Vagina (tissue), 2 donors: ENCODE measurements at places on chromosomes 16 and 17.

GRCh38 chr16:59591480-59591879 is 857.4 kb upstream of the GOT2 start:
- DNase-seq = no peak

GRCh38 chr17:76630151-76630550 is 13.4 kb downstream of the ST6GALNAC1 start:
- no peak for DNase-seq

GRCh38 chr17:42784811-42785592 is 4.6 kb downstream of the WNK4 start:
- no peak for DNase-seq

- no peak for DNase-seq
These were observed 91.9 kb downstream of the IRF8 start for GRCh38 chr16:85990861-85991301.

DNA sequence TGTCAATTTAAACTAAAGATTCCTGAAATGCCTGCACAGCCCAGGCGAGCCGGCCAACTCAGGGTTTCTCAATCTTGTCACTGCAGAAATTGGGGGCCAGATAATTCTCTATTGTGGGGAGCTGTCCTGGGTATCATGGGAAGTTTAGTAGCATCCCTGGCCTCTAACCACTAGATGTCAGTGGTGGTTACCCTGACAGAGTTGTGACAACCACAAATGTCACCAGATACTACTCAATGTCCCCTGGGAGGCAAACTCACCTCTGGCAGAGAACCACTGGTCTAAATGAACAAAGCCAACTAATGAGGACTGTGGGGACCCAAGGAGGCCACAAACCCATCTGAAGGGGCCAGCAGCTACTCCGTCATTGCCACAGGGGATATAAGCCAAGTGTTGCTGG is 90.9 kb downstream of the MYH11 start:
- DNase-seq = no peak

GRCh38 chr17:80416940-80417293 is 1.9 kb downstream of the ENDOV start:
- DNase-seq = no peak

- no peak for DNase-seq
These were observed 67.5 kb downstream of the IQCK start for GRCh38 chr16:19785512-19786130.

DNA sequence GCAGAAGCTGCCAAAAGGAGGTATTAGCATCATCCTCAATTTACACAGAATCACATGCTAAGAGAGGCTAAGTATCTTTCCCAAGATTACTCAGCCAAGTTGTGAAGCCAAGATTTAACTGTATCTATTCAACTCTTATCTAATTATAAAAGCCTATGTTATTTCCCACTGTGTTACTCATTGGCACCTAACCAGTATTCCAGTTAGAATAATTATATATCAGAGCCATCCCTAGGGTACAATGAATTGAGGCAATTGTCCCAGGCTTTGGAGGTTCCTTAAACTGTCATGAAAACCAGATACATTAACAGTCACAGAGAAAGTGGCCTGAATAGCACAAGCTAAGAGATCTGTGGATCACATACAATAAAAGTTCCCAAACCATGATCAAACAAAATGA is 10.9 kb upstream of the AMFR start:
- no peak for DNase-seq

- no peak for DNase-seq
These were observed 59.5 kb upstream of the CDC42EP4 start for GRCh38 chr17:73371285-73371684.

- DNase-seq = no peak
These were observed 126.4 kb upstream of the CDH5 start for GRCh38 chr16:66240088-66240487.

DNA sequence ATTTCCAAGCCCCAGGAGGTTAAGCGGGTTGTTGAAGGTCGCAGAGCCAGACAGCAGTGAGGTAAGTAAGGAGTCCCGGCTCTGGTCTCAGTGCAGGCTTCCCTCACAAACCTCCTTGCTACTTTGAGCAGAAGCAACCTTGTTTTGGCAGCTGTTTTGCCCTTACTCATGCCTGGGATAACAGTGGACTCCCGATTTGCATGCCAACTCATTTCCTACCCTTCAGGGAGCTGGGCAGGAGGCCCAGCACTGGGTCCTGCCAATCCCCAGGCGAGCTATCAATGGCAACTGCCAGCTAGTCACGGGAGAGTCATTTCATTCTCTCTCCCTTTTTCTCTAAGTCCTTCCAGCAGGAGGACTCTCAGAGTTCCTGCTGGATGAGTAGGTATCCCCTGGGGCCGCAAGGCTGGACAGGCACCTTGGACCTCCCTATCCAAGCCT is 72.0 kb upstream of the KSR1 start:
- DNase-seq = no peak

GRCh38 chr16:11420895-11421294 is 75.6 kb downstream of the RMI2 start:
- DNase-seq = no peak

DNA sequence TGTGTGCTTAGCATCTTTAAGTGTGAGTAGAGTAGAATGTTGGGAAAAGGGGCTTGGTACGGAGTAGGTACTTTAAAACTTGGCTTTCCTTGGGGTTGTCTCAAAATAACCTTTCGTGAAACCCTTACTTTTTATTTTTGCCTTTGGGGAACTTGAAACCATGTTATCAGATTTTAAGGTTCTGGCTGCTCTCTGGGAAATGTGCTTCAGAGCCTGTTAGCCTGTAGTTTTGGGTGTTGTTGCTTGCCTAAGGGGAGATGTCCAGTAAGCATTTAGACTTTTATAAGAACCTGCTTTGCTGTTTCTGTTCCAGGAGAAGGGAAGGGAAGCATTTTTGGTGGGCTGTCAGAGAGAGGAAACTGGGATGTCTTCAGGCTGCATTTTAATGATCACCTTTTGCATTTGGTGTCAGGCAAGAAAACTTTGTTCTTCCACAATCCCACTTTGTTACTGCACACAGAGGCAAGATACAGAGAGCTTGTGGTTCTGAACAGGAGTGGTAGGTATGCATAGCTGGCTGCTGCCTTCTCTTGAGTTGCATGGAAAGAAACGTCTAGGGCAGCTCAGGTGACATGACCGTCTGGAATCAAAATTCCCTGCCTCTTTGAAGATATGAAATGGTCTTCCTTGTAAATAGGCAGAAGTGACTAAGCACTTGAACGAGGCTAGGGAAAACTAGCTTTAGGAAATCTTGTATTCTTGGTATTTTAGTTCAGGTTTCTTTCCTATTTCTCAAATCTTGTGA is 1.7 kb downstream of the RABEP1 start:
- no peak for DNase-seq

- DNase-seq = no peak
These were observed 1.2 kb downstream of the PTX4 start for GRCh38 chr16:1487395-1488053.

- no peak for DNase-seq
These were observed 24.2 kb upstream of the CMTM4 start for GRCh38 chr16:66720766-66721165.

DNA sequence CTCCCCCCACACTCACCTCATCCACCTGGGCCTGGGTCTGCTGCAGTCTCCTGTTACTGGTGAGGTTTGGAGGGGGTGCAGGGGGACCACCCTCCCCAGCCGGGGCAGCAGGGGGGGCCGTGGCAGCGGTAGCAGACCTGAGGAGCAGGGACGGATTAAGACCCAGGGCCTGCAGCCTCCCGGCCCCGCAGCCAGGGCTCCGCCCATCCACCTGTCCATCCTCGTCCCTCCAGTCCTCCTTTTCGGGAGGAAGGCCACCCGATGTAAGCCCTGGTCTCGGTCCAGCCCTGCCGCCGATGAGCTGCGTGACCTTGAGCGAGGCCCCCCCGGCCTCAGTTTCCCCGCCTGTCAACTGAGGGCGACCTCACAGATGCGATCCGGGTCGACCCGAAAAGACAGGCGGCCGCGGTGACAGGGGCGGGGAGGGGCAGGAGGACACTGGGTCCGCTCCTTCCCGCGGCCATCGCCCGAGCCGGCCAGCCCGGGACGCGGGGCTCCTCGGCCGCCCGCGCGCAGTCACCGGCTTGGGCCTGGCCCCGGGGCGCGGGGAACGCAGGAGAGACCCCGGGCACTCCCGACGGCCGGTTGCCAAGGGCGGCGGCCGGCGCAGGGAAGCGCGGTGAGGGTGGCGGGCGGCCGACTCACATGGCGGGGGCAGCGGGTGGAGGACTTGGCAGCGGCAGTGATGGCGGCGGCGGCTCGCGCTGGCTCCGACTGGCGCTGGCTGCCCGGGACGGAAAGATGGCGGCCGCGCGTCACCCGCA is at the start of gene VAMP2:
Gene VAMP2, minus strand, starts transcription at position 716 of the 764 bp plus-strand sequence. Its CDS starts 69 bp downstream, at position 647.
- no peak for DNase-seq

GRCh38 chr16:4976079-4976478 is 17.9 kb downstream of the SEC14L5 start:
- no peak for DNase-seq

DNA sequence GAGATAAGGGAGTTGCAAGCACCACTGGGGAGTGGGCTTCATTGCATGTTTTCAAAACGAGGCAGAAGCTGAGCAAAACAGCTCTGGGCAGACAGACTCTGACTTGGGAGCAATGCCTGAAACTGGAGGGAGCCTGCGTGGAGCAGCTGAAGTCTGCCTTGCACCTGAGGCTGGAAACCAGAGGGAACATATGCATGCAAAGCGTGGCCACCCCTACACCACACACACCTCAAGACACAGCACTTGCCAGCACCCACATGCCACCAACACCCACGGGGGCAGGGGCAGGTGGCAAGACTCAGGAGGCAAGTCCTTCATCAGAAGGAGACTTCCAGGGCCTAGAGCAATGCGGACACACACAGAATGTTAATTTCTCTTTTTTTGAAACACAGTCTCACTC is 45.8 kb downstream of the COTL1 start:
- DNase-seq = no peak

- peak; percentile 6 for DNase-seq
These were observed 13.6 kb upstream of the GIP start for GRCh38 chr17:48981927-48982539.

DNA sequence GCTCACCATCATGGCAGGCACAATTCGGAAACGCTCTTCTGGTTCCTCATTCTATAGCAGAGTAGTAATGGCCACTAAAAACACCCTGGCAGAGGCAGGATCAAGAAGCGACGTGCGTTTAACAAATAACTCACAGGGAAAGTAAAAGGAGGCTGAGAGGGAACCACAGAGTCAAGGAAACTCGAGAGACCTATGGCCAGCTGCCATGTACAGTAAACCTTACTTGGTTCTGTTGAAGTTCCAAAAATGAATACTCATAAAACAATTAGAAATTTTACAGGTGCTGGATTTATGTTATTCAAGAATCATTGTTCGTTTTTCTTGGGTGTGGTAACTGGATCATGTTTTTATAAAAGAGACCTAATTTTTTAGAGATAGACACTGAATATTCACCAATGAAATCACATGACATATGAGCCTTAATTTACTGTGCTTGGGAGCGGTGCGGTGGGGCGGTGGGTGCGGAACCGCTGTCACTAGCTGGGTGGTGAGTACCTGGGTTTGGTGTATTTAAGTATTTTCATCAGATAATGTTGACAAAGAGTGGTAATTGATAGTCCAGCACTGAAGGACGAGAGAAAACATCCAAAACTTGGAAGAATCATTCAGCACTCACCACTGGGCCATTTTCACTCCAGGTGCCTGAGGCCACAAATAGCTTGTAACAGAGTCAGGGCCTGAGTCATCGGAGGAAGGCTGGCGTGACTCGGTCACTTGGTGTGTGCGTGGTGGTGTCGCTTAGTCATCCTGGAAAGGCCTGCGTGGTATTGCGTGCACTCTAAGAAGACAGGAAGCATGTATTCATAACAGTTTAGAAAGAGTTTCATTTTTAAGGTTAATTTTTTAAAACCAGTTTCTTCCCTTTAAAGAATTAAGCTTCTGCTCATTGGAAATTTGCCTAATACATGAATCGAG is 135.4 kb upstream of the CHMP6 start:
- DNase-seq = no peak

DNA sequence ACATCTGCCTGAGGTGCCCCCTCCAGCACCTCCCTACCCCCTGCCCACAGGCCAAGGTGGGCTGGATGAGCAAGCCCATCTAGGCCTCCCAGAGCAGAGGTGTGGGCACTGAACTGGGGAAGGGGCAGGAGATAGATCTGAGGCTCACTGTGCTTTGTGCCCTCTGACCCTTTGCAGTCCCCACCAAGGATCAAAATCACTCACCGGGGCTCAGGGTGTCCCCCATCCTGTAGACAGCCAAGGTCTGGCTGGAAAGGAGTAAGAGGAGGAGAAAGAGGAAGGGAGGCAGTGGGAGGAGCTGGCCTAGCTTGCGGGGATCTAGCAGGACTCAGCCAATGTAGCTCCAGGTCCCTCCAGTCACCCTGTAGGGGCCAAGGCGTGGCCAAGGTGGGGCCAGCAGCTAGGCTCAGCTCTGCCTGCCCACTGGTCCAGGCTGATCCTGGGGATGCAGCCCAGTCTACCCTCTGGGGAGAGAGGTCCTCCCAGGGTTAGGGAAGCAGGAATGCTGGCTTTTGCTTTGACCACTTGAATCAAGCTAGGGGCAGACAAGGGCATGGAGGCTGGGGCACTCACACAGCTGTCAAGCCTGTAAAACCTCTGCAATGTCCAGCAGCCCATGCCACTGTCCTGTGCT is 1.8 kb downstream of the SLC12A4 start:
- no peak for DNase-seq

DNA sequence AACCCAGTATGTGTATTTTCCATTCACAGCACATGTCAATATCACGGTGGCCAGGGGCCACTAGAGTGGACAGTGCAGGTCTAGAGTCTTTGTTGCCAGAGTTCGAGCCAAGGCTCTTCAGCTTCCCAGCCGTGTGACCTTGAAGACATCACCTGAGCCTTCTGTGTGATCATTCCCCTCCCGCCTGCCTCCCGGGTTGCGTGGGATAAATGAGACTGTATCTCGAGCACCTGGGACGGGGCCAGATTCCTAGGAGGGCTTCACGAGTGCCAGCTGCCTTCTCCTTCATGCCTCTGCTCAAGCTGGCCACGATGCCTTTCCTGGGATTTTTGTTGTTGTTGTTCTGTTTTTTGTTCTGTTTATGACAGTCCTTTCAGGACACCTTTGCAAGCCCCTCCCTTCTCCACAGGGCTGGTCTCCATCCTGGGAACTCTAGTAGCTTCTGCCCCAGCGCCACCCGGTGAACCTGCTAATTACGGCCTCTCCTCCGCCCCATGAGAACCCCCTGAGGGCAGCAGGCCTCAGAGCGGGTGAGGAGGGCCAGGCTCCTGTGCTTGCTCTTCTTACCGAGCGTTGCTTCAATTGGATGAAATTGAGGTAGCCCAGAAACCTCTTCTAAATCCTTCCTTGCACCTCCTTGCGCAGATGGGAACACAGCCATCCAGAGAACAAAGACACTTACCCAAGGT is 3.9 kb downstream of the SPNS2 start:
- DNase-seq = no peak
